ENCODE measurements at places on chromosomes 7 and 10.

GRCh38 chr7:94249631-94250030, 145.1 kb upstream of the COL1A2 start:
- no peak for DNase-seq

DNA sequence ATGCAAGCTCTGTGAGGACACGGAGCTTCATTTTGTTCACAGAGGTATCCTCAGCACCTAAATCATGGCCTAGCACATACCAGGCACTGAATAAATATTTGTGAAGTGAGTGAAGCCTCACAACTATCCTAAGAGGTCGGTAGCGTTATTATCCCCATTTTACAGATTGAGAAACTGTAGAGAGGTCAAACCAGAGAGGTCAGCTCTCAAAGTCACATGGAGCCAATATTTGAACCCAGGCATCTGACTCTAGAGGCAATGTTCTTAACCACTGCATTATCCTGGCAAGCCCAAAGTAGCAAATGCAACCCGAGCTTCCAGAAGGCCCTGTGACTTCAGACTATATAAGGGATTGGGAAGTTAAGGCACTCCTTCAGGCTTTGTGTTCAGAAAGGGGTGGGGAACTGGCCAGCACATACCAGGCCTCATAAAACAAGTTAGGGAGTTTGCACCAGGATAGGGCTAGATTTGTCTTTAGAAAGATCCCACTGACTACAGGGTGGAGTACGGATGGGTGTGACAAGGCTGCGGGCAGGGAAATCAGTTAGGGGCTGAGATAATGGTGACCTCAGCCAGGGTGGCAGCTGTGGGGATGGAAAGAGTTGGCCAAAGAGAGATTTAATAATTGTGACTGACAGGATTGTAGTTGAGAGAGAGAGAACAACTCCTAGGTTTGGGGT, 101.4 kb downstream of the TBXAS1 start:
- DNase-seq = no peak

GRCh38 chr7:129262324-129262723, 37.5 kb downstream of the AHCYL2 start:
- no peak for DNase-seq

- DNase-seq = no peak
These were observed 36.5 kb downstream of the RAPGEF5 start for GRCh38 chr7:22320416-22320815.

- no peak for DNase-seq
These were observed 1250.6 kb upstream of the LRRTM3 start for GRCh38 chr10:65675236-65675635.

- peak; percentile 35 for DNase-seq
These were observed 18.2 kb downstream of the COL13A1 start for GRCh38 chr10:69819716-69820506.

- DNase-seq = no peak
These were observed 51.0 kb upstream of the NOBOX start for GRCh38 chr7:144454256-144455039.

- DNase-seq = no peak
These were observed 118.1 kb upstream of the LYZL2 start for GRCh38 chr10:30747633-30748032.

DNA sequence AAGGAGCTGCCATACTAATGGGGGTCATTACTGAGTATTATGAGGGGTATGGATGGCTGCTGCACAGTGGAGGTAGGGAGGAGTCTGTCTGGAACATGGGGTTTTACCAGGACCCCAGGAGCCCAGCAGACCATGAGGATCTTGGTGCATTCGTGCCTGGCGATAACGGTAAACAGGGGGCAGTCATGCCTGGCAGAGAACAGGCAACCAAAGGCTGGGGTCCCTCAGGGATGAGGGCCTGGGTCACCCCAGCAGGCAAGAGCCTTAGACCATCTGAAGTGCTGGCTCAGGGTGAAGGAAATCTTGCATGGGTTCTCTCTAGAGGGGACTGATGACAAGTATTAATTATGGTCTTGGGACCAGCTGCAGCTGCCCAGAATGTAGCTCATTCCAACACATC, 46.1 kb downstream of the MYL10 start:
- DNase-seq = no peak

DNA sequence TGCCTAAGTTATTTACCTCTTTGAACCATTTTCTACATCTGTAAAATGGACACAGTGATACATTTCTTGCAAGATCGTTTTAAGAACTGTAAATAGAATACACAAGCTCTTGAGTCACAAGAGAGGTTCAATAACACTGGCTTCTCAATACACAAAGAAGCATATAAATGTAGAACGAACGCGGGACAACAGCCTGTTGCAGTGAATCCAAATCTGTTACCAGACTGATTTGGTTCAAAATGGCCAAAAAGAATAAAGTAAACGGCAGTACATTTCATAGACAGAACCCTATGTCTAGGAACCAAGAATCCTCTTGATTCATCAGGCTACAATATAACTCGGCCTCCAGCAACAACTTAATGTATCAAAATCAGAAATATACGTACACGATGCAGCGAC, 701 bp downstream of the MTPAP start:
- no peak for DNase-seq

DNA sequence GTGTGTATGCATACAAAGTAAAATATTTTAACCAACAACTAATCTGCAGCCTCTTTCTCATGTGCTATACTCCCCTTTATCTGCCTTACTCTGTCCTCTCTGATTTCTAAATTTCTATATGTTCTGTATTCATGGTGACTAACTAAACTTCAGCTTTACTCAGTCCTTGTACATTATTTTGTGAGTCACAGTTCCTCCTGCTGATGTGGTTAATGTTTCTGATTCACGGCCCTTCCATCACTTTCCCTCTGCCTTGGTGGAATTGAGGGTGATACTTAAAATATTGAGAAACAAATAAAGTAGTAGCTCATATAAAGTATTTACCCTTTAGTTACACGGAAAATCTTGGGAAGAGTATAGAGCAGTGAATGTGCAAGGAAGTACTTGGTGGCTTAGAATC, 899.1 kb upstream of the ZWINT start:
- DNase-seq = no peak

DNA sequence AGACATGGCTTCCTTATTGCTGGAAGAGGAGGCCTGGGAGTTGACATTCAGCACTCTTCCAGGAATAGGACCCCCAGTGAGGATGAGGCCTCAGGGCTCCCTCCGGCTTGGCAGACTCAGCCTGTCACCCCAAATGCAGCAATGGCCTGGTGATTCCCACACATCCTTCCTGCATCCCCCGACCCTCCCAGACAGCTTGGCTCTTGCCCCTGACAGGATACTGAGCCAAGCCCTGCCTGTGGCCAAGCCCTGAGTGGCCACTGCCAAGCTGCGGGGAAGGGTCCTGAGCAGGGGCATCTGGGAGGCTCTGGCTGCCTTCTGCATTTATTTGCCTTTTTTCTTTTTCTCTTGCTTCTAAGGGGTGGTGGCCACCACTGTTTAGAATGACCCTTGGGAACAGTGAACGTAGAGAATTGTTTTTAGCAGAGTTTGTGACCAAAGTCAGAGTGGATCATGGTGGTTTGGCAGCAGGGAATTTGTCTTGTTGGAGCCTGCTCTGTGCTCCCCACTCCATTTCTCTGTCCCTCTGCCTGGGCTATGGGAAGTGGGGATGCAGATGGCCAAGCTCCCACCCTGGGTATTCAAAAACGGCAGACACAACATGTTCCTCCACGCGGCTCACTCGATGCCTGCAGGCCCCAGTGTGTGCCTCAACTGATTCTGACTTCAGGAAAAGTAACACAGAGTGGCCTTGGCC, 4.3 kb downstream of the PGAM2 start:
- DNase-seq = no peak

Measured in inflammatory macrophage treated with lipopolysaccharide for 4 hours (primary cell).